Activated naive CD8-positive, alpha-beta T cell treated with anti-CD3 and anti-CD28 coated beads for 36 hours (primary cell): ENCODE measurements at places on chromosomes 5 and 9.

DNA sequence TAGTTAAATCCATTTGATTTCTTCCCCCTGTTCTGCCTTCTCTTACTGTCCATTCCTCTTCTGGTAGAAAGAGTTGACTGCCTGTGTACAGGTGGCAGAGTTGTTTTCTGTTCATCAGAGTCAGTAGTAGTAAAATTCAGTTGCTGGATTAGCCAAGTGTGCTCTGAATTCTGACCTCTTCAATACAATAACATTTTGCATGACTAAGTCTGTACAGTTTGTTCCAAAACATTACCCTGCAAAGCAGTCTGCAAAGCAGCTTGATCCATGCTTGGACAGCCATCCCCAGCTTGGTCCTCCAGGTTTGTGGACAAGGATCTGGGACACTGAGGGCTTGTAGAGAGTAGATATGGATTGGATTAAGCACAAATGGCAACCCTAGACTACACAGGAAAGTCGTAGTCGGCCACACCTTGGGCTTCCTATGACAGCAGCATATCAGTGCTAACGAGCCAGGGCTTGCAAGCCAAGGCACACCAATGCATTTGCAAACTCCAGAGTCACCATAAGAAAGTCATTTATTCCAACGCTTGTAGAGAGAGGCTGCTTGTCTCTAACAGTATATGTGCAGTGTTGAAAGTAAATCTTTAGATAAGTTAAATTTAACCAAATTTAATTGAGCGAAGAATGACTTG is 25.2 kb downstream of the IL12B start:
- no peaks in the 10 kb centered on the region for H3K4me1 ChIP-seq
- H3K27me3 ChIP-seq: peaks cover 19% of the 10 kb centered on the region
- no peak overlapping the region for H3K4me3 ChIP-seq
- H3K36me3 ChIP-seq: peaks cover 11% of the 10 kb centered on the region
- H3K27ac ChIP-seq: no peak overlapping the region

GRCh38 chr5:172245703-172246125 is 37.9 kb downstream of the UBTD2 start:
- DNase-seq: no peak
- H3K36me3 ChIP-seq: peaks cover 32% of the 10 kb centered on the region
- no peak overlapping the region for H3K27ac ChIP-seq

DNA sequence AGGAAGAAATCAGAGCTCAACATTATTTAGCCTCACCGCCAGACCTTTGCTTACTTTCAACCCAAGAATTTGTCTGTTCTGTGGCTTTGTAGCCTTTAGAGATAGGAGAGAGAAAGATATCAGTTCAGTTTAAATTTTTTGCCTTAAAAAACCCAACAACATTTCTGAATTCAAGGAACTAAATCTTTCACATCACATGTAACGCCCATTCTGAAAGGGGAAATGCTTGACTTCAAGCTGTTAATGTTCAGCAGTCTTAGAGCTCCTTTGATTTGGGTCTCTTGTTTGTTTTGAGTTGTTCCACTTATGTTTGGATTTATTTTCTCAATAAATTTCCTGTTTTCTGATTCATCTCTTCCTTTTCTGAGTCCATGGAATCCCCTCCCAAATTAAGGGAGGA is 294.5 kb downstream of the ARHGAP26 start:
- peaks cover 36% of the 10 kb centered on the region for H3K4me1 ChIP-seq
- no peak overlapping the region for H3K4me3 ChIP-seq
- H3K27ac ChIP-seq: no peak overlapping the region
- no peak for DNase-seq

DNA sequence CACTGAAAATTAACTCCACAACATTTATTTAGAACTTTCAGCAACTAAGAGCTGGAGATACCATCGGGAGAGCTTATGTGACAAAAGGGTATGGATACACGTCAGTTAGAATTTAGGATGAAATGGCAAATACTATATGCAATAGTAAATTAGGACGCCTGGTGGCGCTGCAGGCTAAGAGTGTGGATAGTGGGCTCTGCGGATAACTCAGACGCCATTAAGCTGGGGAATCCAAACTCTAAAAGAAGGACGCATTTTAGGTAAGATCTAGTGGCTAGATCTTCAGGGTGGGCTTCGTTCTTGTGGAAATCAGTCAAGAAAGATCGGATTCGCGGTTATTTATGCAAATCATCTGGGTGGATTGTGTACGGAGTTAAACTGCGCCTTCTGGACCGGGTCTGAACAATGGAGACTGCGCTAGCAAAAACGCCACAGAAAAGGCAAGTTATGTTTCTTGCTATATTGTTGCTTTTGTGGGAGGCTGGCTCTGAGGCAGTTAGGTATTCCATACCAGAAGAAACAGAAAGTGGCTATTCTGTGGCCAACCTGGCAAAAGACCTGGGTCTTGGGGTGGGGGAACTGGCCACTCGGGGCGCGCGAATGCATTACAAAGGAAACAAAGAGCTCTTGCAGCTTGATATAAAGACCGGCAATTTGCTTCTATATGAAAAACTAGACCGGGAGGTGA is at the start of gene PCDHB5:
Gene PCDHB5, plus strand, starts transcription at position 177 of the 688 bp plus-strand sequence. Its CDS starts 229 bp downstream, at position 406.
- H3K27me3 ChIP-seq: peaks cover 41% of the 10 kb centered on the region
- H3K4me1 ChIP-seq: peaks cover 5% of the 10 kb centered on the region
- H3K27ac ChIP-seq: no peak within 1 kb of the TSS
- peak within 1 kb of the TSS; percentile 45 for H3K4me3 ChIP-seq
- no peak for DNase-seq

DNA sequence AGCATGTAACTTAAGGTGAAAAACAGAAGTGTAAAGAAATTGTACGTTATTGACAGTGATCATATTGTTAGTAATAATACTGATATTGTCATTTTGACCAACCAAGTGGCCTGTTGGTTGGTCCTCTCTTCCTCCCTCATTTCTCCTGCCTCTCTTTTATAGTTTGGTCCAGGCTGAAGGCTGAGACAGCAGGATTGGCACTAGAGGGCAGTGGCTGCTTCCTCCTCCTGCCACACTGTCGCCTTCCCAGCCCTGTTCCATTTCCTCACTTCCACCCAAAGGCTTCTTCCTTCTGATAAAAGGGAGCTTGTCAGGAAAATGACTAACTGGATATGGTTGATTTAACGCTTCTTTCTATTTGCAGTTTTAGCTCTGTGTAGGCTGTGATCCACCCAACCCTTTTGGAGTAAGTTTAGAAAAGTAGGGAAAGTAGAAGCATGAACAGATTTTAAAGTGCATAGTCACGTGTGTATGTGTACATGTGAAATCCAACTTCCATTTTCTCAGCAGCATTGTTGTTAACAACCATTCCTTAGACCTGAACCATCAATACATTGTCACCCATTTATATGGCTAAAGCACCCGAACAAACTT is 35.6 kb downstream of the PTCD2 start:
- no peak overlapping the region for H3K27ac ChIP-seq
- H3K27me3 ChIP-seq: no peaks in the 10 kb centered on the region
- no peak for DNase-seq
- peaks cover 21% of the 10 kb centered on the region for H3K36me3 ChIP-seq

DNA sequence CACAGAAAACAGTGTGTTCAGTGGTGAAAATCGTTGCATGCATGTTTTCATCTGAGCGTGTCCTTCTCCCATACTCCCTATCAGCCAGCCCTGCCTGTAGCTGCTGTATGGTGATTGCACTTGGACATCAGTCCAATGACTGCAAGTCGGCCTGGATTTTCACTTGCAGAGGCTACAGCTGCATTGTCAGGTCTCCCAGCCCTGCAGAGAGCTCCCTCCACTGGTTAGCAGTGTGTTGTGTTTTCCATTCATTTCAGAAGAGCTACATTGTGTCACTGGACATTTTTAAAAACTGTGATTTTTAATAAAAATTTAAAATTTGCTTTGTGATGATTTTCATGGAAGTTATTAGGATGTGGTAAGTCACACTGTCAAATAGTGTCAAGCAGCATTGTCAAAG is 96.6 kb downstream of the SYK start:
- no peaks in the 10 kb centered on the region for H3K4me1 ChIP-seq
- H3K27ac ChIP-seq: no peak overlapping the region
- no peaks in the 10 kb centered on the region for H3K36me3 ChIP-seq
- H3K4me3 ChIP-seq: no peak overlapping the region
- no peak for DNase-seq

DNA sequence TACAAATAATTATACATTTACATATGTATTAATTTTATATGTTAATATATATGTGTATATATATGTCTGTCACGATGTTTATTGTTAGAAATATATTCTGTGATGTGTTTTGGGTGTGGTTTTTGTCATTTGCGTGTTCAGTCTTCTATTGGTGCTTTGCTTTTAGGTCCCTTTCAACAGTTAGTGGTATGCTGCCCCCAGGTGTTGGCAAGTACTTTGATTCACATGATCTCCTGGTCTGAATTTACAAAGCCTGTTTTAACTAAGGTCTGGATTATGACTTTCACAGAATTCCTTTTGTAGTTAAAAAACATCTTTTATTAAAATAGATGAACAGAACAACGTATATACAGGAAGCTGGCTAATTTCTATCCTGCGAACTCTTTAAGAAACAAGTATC is 271.5 kb downstream of the CCDC171 start:
- H3K27ac ChIP-seq: no peak overlapping the region
- H3K27me3 ChIP-seq: no peaks in the 10 kb centered on the region
- no peak overlapping the region for H3K4me3 ChIP-seq
- no peaks in the 10 kb centered on the region for H3K36me3 ChIP-seq
- DNase-seq: no peak

- H3K27me3 ChIP-seq: no peaks in the 10 kb centered on the region
- H3K27ac ChIP-seq: no peak overlapping the region
- peak; percentile 18 for DNase-seq
- H3K36me3 ChIP-seq: no peaks in the 10 kb centered on the region
- H3K4me1 ChIP-seq: peaks cover 20% of the 10 kb centered on the region
Observed at GRCh38 chr9:34451545-34451944, 6.8 kb downstream of the FAM219A start.
